PC-9 (cell line): ENCODE measurements at places on chromosomes 1 and 21. TPM values are rescaled to one million over a fixed set of nuclear protein-coding genes. Genes with fewer than 3 reads are reported as not detected.

The KIF26B gene
- total RNA-seq: 0.11 and 0.25 TPM in 2 replicates

The RNU1-3 gene
- 1,333 and 3,235 TPM in 2 replicates for total RNA-seq

DNA sequence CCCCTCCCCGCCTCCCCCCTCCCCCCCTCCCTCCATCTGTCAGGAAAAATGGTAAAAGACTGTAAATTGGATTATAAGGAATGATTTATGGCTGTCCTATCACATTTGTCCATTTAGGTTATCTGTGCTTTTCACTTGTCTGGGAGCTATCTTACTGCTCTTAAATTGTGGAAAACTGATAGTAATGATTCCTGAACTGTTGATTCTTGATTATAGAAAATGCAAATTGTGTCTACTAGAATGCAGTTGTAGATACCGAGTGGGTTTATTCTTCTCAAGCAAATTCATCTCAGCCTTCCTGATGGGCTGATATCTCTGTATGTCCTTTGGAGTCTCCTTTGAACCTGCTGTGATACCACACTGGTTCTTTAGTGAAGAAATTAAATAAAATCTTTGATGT, 12.3 kb downstream of the RYR2 start:
- DNase-seq: no peak

GRCh38 chr1:181263444-181263843, 174.9 kb downstream of the IER5 start:
- no peak for DNase-seq

- no peak for DNase-seq
Measured at GRCh38 chr1:175742790-175743459, 470 bp downstream of the TNR start.

- DNase-seq: peak; percentile 65
Measured at GRCh38 chr1:86502721-86503405, 34.1 kb downstream of the CLCA1 start.

DNA sequence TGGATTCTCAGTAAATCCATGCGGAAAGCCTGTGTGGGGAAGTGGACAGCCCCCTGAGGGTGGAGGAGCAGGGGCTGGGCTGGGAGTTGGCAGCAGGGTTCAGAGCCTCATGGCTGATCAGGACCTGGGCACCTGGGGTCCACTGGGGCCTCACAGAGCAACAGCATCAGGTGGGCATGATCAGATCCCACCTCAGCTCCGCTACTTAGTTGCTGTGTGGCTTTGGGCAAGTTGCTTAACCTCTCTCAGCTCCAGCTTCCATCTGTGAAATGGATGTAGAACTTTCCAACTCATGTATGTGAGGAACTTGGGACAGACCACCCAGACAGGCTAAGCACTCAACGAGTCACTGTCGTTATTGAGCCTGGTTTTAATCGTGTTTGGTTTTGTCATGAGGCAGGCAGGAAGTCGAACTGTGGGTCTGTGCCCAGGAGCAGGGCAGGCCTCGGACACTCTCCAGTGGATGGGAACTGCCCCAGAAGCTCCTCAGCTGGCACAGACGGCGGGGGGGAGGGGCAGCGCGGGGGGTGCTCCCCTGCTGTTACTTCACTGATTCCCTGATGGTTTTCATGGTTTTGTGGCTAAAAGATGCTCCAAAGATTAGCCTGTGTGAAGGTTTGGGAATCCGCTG, 155.8 kb upstream of the TMEM51 start:
- no peak for DNase-seq

- no peak for DNase-seq
Measured at GRCh38 chr1:65979136-65980044, 186.7 kb downstream of the PDE4B start.

DNA sequence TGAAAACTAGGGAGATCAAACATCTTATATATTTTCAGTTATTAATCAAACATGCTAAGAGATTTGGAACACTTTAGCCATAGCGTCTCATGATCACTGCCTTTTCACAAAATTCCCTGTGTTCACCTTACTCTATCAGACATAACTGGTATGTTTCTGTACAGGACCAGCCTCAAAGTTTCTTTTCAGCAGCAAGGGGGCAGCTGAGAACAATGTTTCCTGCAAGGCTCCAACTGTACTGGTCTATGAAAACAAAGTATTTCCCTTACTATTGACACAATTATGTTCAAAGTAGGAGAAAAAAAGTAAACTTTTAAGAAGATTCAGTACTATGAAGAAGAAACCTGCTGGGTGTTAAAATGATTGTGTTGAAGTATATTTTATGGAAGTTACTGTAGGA, 98.5 kb downstream of the ATF6 start:
- no peak for DNase-seq
